ENCODE measurements at places on chromosomes 2 and 18. TPM values are rescaled to one million over a fixed set of nuclear protein-coding genes. Genes with fewer than 3 reads are reported as not detected.

DNA sequence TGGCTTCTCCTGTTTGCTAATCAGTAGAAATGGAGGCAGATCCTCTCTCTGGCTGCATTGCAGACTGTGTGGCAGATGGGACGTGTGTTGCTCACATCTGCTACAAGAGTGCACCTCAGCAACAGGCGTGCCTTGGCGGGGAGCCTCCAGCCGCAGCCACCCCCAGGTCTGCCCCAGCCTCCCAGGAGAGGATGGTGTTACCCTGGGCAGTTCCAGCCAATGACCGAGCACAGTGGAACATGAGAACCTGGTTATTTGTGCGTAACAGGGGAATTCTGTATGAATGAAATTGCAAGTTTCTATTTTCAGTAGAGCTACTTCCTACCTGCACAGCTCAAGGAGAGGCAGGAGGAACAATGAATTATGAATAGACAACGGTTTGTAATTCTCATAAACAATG, 130.6 kb upstream of the CBLN2 start:
- no peak for DNase-seq

GRCh38 chr18:8368512-8369217, 240.6 kb upstream of the RAB12 start:
- DNase-seq: no peak

GRCh38 chr2:66581339-66582103, 146.6 kb downstream of the MEIS1 start:
- no peak for DNase-seq

- no peak for DNase-seq
These were observed 211.8 kb downstream of the NEDD4L start for GRCh38 chr18:58255701-58256311.

- no peak for DNase-seq
These were observed 13.5 kb upstream of the XDH start for GRCh38 chr2:31428001-31428418.

- no peak for DNase-seq
These were observed 336.5 kb downstream of the CYP26B1 start for GRCh38 chr2:71811157-71811556.

CXCR4 gene
- 57.4 TPM for total RNA-seq

ITPRIPL1 gene
- 7.0 TPM for total RNA-seq

CENPA gene
- 5.1 TPM for total RNA-seq
